ENCODE measurements at places on chromosomes 2 and 18.

GRCh38 chr18:61019338-61020301 lies 313.6 kb upstream of the CDH20 start:
- DNase-seq = no peak

DNA sequence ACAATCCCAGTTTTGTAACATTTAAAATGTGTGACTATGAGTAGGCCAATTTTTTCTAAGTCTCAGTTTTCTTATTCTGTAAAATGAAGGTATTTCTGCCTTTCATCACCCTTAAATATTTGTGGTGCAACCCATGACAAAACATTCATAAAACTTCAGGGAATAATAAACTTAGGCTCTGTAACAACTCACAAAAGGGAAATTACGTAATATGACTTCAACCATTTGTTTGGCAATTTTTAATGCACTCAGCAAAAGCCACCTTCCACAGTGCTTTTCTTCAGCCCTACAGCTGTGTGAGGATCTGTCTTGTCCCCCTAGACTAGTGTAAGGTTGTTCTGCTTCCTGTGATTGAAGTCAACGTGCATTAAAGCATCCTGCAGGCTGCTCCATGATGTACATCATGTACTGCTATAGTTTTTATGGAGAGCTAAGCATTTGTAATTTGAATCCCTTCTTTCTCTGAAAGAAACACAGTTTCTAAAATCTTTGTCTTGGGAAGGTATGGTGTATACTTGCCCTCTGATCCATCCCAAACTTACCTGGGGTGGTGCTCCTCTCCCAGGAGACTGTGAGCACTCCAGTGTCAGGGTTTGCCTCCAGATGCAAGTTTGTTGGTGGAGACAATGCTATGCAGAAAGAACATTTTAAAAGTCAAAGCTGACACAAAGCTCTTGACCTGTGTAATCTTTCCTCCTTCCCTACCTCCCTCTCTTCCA lies 39.1 kb downstream of the FN1 start:
- peak; percentile 89 for DNase-seq

DNA sequence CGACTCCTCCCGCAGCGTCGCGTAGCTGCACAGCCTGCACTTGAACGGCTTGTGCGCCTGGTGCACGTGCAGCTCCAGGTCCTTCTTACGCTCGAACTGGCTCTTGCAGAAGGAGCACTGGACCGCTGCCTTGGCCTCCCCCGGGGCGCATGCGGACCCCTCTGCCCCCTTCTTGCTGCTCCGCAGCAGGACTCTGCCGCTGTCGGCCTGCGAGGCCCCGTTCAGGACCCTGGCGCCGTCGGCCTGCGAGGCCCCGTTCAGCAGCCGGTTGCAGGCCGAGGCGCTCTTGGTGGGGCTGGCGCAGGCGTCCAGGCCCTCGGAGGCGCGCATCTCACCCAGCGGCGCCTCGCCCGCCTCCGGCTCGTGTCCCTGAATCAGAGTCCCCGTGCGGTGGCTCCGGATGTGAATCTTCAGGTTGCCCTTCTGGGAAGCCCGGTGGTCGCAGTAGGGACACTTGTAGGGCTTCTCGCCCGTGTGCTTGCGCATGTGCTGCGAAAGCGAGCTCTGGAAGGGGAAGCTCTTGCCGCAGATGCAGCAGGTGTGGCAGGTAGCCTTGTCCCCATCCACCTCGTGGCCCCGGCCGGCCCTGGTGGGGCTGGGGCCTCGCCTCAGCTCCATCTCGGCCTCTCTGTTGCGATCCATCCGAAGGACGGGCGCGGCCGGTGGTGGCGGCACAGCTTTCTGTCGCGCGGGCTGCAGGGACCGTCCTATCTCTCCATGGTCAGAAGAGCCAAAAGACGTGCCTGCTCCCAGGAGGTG lies 52.5 kb downstream of the ZNF516 start:
- DNase-seq = no peak

DNA sequence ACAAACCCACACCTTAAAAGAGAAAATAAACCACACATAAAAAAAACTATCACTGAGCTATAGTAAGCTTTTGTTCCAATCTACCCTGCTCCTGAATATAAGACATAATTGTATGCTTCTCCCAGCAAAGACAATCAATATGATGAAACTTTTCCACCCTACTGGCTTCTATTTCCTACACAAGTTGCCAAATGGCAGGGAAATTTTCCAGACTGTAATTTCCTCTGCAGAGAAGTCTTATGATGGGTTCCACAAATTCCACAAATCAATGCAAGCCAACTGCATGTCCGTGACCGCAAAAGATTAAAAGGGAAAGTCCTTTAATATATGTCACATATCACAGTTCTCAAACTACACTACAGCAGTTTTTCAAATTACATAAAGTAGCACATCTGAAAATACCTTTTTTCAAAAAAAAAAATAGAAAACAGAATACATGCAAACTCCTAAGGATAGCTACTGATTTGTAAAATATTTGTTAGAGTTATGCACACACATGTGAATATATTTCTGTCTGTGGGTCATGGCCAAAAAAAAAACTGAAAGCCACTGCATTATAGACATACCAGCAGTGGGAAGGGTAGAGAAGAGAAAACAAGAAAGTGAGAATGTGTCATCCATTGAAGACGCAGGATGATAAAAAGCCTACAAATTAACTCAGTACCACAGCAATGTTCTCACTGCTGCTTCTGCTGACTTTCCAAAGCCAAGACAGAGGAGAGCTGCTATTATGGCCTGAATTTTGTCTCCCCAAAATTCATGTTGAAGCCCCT lies 61.4 kb downstream of the RPL31 start:
- DNase-seq = peak; percentile 95

- no peak for DNase-seq
Measured at GRCh38 chr2:14930441-14930840, 297.9 kb downstream of the LRATD1 start.

DNA sequence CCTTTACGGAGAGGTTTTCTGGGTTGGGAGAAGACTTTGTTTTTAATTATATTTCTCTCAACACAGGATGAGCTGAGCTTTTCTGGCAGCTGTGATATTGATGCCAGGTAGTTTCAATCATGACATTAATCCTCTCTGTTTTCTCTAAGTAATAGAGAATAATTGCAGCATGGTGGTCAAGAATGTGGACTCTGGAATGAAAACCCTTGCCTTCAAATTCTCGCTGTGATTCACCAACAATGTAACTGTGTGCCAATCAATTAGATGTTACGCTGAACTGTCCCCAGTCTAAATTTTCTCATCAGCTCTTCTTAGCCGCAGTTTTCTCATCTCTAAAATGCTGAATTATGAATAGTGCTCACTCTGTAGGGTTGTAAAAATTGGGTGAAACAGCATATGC lies 31.6 kb upstream of the PPM1B start:
- DNase-seq = no peak

GRCh38 chr18:72648079-72648478 lies 103.9 kb upstream of the CBLN2 start:
- no peak for DNase-seq

All from fibroblast of pulmonary artery (primary cell).